Stromal cell of bone marrow (primary cell): ENCODE measurements at places on chromosomes 2 and 18.
A peak's percentile ranks its signal among the peaks of the same experiment; 100 is the strongest.

GRCh38 chr2:119306196-119306590 is 60.4 kb downstream of the C2orf76 start:
- DNase-seq: no peak

- DNase-seq: no peak
Observed at GRCh38 chr2:16361261-16361995, 304.2 kb downstream of the CYRIA start.

DNA sequence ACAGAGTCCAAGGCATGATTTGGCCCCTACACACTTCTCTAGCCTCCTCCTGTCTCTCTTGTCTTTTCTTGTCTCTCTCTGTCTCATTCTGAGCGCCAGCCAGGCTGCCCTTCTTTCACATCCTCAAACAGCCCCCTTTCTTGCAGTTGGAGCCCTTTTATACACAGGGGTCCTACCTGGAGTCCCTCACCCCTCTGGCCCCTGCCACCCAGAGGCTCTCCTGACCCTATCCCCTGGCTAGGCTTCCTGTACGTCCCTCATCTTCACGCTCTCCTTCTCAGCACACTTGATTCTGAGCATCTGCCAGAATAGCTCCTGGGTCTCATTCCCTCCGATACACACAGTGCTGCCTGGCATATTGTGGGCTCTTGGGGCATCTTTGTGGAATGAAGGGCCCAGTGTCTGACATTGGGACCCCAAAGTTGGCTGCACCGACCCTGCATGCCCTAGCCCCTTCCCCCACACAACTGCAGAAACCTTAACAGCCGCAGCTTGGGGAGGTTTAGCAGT is 261.9 kb downstream of the DYSF start:
- no peak for DNase-seq

DNA sequence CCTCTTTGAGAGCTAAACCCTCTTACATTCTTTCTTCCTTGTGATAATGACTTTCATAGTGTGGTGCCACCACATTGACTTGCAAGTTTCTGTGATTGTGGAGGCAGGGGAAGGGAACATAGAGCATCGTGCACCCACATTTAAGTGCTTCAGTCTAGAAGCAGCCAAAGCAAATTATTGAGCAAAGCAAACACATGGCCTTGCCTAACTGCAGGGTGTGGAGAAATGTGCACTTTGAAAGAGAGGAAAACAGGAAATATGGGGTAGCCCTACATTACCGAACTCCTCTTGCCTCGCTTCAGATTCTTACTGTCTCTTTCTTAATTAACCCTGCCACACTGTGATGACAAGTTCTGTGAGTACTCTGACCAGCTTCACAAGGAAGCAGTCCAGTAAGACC is 814.6 kb downstream of the SLC4A3 start:
- DNase-seq: no peak

- no peak for DNase-seq
Observed at GRCh38 chr2:22901471-22902179, 483.4 kb upstream of the KLHL29 start.

- DNase-seq: no peak
Observed at GRCh38 chr18:9106800-9107584, 4.5 kb downstream of the NDUFV2 start.

- DNase-seq: no peak
Observed at GRCh38 chr2:181957668-181958067, 28.0 kb upstream of the PPP1R1C start.

DNA sequence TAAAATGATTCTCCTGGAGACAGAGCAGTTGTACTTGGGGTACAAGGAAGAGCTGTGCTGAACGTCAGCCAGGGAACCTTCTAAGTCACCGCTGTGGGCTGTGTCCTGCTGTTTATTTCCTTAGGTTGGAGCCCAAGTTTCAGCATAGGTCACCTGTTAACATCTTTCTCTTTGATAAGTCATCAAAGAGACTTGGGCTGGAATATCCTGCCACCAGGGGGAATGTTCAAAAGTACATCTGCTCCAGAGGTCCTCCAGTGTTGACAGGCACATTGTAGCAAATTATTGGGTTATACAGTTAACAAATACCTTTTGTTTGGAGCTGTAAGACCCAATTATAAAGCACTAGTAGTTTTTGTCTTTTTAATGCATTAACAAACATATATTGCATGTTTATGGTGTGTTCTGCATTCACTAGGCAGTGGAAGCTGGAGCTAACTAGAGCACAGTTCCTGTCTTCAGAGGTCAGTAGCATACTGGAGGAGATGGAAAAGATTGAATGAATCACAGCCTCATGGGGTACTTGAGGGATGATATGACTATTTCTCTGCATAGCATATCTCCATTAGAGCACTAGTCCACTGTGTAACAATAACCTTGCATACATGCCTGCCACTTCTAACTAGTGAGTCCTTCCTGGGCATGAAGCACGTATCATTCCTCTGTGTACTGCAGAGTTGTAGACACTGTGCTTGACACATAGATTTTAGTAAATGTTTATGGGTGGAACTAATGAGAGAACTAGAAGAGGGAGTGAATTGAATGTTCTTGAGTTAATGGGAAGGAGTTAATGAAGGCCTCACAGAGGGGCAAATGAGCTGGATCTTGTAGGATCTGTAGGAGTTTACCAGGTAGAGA is 182.1 kb downstream of the AGAP1 start:
- DNase-seq: peak; percentile 57

DNA sequence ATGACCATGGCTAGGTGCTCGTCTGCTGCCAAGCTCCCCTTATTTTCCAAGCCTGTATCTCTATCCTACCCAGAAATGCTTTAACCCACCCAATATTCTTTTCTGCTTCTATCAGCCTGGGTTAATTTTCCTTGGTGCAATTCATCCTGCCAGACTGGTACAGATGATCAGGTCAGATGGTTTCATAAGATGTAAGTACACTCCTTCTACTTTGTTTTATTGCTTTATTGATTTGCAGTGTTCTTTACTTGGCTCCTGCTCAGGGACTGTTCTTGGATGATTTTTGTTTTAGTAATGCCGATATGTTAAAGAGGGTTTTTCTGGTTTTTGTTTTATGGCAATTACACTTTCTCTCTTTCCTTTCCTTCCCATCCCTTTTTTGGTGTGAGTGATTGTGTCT is 2.4 kb upstream of the SGO2 start:
- DNase-seq: no peak

GRCh38 chr2:102001767-102002142 is 10.0 kb downstream of the IL1R2 start:
- no peak for DNase-seq

DNA sequence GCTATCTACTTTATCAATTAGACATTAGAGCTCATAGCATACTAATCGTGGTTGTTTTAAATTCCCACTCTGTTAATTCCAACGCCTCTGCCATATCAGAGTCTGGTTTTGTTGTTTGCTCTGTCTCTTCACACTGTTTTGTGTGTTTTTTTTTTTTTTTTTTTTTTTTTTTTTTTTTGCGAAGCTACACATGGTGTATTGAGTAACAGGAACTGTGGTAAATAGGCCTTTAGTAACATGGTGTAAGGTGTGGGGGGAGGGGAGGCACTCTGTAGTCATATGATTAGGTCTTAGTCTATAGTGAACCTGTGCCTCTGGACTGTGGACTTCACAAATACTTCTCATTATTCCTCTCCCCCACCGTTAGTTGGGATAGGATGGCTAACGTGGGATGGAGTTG is 370.7 kb upstream of the RAB12 start:
- DNase-seq: no peak

DNA sequence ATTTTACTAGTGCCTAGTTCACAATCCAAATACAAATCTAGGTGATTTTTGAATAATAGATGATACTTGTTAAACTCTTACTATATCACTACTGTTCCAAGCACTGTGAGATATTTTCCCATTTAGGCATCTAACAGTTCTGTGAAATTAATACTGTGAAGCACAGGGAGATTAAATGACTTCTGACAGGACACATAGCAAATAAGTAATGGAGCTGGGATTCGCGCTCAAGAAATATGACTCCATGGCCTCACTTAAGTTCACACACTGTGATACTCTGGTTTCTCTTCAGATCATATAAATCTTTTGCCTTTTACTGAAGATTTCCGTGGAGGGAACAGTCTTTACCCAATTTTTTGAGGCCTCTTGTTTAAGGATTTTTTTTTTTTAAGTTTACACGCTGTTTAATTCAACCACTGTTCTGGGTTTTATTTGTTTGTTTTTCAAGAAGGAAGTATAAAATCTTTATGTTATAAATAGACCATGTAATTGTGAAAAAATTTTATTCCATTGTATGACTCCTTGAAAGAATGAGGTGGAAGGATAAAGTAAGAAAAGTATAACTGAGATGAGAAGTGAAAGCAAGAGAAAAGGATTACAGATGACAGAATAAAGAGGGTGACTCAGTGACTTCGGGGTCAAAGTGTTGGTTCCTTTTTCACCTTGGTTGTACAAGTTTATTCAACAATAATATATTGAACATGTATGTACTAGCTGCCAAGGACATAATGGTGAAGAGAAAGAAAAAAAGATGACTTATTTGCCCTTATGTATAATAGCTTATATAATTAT is 30.2 kb downstream of the RBM45 start:
- no peak for DNase-seq

GRCh38 chr2:113111823-113112287 is 15.5 kb upstream of the IL1RN start:
- no peak for DNase-seq

- no peak for DNase-seq
Observed at GRCh38 chr2:77391119-77391518, 131.1 kb downstream of the LRRTM4 start.

GRCh38 chr18:79625195-79625923 is 54.2 kb upstream of the CTDP1 start:
- no peak for DNase-seq

GRCh38 chr2:117858336-117858735 is 43.8 kb downstream of the DDX18 start:
- DNase-seq: no peak

DNA sequence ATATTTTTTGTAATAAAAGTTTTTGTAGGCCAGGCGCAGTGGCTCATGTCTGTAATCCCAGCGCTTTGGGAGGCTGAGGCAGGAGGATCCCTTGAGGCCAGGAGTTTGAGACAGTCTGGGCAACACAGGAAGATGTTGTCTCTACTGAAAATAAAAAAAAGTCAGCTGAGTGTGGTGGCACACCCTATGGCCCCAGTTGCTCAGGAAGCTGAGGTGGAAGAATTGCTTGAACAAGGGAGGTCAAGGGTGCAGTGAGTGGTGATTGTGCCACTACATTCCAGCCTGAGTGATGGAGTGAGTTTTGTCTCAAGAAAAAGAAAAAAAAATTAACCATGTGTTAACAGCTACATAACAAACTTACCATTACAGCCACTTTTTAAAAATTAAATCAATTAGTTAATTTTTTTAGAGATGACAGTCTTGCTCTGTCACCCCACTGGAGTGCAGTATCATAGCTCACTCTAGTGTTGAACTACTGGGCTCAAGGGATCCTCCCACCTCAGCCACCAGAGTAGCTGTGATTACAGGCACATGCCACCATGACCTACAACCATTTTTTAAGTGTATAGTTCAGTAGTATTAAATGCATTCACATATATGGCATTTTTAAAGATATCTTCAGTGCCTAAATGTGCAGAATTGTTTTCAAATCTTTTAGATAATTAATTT is 67.2 kb upstream of the ACYP2 start:
- no peak for DNase-seq

DNA sequence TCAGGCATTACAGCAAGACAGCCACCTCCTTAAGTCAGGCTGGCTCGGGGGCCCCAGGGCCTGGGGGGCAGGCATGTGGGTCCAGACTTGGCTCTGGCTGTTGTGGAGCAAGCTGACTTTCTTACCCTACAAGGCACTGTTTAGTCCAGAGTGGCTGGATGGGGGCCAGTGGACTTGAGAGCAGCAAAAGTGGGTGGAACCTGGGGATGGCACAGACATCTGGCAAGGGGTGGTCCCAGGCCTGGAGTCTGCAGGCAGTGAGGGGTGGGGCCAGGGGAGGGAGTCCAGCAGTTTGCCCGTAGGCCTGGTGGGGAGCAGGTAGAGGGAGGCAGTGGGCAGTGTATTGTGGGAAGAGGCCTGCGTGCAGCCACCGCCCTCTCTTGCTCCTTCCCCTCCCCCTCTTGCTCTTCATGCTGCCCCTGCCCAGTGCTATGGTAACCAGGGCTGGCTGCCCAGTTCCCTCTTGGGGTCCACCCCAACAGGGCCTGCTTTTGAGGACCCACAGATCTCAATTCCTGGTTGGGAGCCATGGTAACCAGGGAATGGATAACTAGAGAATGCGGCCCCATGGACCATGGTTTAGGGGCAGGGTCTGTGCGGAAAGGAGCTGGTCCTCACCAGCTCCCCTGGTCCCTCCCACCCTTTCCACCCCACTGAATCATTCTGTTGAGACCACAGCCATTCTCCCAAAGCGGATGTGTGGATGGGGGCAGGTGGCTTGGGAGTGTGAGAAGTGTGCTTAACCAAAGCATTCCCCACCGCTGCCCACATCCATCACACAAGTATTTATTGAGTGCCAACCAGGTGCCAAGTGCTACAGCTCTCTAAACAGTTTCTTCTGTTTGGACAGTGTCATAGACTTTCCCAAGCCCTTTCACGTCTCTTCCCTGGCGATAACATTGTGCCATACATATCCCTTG is 19.3 kb downstream of the SPEG start:
- DNase-seq: no peak

- no peak for DNase-seq
Observed at GRCh38 chr2:219309278-219309677, at the start of gene PTPRN. Gene PTPRN, minus strand, starts transcription at chr2:219309401. Its CDS starts 69 bp downstream, at chr2:219309332.

DNA sequence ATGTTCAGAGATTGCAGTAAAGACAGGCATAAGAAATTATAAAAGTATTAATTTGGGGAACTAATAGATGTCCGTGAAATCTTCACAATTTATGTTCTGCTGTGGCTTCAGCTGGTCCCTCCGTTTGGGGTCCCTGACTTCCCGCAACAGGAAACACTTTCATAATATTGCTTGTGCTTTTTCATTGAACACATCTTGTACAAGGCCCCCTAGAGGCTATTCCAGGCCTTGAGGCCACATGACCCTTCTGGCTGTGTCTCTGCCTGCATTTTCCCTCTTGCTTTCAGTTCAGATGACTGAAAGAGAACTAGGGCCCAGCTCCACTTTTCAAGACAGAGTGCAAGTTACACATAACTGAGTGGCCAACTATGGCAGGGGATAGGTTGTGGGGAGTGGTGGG is 164.1 kb downstream of the TMEM247 start:
- no peak for DNase-seq

GRCh38 chr2:38010995-38011394 is 65.0 kb downstream of the CYP1B1 start:
- DNase-seq: no peak

- DNase-seq: no peak
Observed at GRCh38 chr2:205171261-205171940, 510.9 kb upstream of the NRP2 start.

- DNase-seq: no peak
Observed at GRCh38 chr2:219644801-219645480, 17.5 kb downstream of the SLC4A3 start.

- DNase-seq: no peak
Observed at GRCh38 chr2:47636176-47636575, 146.8 kb upstream of the MSH6 start.
